ENCODE measurements at places on chromosomes 1 and 21.

DNA sequence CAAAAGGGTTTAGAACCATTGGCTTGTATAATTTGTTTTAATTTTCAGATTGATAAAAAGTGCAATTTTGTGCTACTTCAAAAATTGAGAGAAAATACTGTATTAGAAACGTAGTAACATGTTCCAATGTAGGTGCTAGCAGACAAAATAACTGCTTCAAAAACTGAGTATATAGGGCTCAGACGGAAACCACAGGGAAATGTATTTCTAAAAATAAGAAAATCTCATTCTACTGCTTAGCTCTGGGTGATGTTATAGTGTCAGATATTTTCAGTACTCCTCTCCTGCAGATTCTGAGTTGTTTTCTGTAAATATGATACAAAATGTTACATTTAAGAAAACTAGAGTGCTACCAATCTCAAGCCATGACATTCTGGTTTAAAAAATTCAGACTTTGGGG is 55.4 kb downstream of the KCNK2 start:
- no peak for DNase-seq

GRCh38 chr21:30238168-30238567 is 22.3 kb upstream of the CLDN8 start:
- no peak for DNase-seq

DNA sequence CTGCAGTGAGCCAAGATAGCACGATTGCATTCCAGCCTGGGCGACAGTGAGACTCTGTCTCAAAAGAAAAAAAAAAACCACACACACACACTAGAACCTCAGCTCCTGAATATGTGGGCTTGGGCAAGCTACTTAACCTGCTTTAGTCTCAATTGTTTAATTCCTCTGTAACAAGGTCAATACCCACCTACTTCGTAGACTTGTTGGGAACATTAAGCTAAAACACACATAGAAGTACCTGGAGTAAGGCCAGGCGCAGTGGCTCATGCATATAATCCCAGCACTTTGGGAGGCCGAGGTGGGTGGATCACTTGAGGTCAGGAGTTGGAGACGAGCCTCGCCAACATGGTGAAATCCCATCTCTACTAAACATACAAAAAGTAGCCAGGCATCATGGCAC is 77.1 kb downstream of the CLSTN1 start:
- DNase-seq, result no peak

DNA sequence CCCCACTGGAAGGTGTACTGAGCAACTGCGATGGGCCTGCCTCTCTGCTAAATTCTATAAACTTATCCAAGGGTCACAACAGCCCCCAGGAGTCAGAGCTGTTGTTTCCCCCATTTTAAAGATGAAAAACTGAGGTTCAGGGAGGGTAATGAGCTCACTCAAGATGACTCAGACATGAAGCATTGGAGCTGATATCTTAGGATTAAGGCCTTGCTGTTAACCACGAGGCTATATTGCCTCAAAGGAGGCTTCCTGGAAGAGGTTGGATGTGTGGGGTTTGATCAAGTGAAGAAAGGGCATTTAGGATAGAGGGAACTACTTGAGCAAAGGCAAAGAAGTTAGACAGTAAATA is 6.7 kb downstream of the LDLRAP1 start:
- DNase-seq, result no peak

DNA sequence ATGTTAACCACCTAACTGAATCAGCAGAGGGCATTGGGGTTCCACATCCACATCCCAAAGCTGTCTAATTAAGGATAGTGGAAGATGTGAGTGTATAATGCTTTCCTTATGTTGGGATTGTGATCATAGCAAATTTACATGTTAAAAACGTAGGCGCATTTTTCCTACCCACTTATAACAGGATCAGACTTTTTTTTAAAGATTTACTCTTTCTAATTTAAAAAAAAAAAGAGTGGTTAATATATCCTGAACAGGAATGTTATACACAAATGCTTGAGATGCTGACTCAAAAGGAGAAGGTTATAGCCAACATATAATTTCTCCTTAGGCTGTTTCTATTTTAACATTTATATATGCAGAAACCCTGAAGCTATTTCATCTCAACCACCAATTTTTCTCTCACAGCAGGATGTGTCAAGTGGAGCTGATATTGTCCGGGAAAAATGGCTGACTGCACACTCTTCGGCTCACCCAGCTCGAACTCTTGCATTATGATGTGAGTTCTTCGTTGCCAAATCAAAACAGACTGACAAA is 40.3 kb downstream of the RGS5 start:
- DNase-seq, result no peak

- no peak for DNase-seq
These were observed 38.2 kb downstream of the H3-3A start for GRCh38 chr1:226100436-226101391.

- DNase-seq, result no peak
These were observed 11.7 kb upstream of the HES5 start for GRCh38 chr1:2541619-2542245.

GRCh38 chr1:147580609-147581385 is 39.5 kb downstream of the BCL9 start:
- no peak for DNase-seq

GRCh38 chr1:65449214-65449823 is 28.9 kb downstream of the LEPR start:
- DNase-seq, result no peak

- DNase-seq, result no peak
These were observed 12.7 kb downstream of the VSIG8 start for GRCh38 chr1:159849626-159850366.

- no peak for DNase-seq
These were observed 52.6 kb downstream of the S100B start for GRCh38 chr21:46552274-46552673.

DNA sequence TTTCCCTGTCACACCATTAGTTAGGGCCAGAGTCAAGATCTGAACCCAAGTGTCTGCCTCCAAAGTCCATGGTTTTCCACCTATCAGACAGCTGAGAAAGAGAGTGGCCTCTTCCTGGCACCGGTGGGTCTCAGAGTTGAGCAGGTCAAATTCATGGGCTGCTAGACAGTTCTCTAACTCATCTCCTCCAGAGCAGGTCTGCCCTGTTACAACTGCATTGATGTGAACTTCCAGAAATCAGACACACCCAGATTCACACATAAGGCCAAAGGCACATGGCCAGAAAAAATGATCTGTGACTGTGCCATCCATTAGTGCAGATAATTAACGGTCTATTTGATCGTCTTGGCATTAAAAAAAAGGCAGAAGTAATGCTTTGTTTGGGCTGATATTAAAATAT is 17.5 kb downstream of the SMIM12 start:
- no peak for DNase-seq

GRCh38 chr1:100536031-100536430 is 1.9 kb upstream of the GPR88 start:
- no peak for DNase-seq

GRCh38 chr21:42159560-42160110 is 59.3 kb upstream of the ABCG1 start:
- DNase-seq, result no peak

DNA sequence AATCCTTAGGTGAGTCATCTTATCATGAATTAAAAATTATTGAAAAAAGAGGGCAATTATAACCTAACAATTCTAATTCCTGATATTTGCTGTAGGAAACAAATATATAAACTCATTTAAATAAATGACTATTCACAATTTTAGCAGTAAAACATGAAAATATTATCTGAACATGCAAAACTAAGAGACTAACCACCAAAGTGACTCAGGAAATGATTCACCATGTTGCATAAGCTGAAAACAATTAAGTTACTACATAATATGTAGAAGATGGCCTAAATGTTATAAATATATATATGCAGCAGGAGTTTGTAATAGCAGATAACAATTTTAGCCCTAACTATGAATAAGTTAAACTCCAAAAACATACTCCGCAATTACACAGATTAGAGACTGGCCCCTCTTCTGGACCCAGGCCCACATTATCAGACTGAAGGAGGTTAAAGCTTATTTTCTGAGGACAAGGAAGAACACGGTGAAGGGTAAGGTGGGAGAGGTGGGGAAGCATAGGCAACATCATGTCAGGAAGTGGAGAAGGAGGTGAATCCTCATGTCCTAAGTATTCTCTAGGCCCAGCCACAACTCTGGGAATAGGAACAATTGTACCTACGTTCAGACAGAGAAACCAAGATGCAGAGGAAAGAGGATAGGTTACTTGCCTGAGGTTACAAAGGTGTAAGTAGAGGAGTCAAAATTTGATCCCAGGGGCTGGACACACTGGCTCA is 15.6 kb upstream of the AIM2 start:
- DNase-seq, result no peak

DNA sequence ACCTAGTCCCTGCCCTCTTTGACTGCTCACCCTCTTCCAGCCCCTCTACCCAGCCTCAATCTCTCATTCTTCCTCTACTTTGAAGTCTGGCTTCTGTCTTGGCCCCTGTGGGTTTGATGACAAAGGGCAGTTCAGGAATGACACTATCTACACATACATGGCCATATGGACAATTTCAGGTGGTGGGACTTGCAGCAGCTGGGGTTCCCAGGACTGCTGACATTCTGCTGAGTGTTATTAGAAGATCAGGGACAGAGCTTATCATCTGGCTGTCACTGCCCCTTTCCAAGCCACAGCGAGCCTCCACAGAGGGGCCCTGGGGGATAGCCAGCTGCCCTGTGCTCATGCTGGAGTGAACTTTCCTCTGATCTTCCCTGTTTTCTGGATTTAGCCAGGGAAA is 97.4 kb upstream of the IPO9 start:
- DNase-seq, result no peak
